Stimulated activated CD4-positive, alpha-beta T cell treated with anti-CD3 and anti-CD28 coated beads, Interleukin-1b, Interleukin-23, amount 100 ng/mL, for 1 hour (primary cell): ENCODE measurements at places on chromosomes 16 and 17.

DNA sequence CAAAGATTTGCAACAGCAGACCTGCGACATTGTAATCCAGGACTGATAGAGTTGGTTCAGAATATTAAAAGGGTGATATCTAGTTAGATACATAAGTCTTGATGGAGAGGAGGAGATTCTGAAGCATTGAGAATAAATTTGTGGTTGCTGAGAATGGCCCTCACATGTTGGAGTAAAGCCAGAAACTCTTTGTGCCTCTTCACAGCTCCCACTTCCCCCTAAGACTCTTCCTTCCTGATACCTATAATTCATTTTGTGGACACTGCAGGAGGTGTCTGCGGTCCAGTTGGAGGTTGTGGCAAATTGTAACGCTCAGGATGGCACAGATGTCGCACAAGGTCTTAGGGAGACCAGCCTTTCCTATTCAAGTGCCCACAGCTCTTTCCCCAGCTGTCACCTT is 17.5 kb downstream of the WWOX start:
- no peak for DNase-seq

DNA sequence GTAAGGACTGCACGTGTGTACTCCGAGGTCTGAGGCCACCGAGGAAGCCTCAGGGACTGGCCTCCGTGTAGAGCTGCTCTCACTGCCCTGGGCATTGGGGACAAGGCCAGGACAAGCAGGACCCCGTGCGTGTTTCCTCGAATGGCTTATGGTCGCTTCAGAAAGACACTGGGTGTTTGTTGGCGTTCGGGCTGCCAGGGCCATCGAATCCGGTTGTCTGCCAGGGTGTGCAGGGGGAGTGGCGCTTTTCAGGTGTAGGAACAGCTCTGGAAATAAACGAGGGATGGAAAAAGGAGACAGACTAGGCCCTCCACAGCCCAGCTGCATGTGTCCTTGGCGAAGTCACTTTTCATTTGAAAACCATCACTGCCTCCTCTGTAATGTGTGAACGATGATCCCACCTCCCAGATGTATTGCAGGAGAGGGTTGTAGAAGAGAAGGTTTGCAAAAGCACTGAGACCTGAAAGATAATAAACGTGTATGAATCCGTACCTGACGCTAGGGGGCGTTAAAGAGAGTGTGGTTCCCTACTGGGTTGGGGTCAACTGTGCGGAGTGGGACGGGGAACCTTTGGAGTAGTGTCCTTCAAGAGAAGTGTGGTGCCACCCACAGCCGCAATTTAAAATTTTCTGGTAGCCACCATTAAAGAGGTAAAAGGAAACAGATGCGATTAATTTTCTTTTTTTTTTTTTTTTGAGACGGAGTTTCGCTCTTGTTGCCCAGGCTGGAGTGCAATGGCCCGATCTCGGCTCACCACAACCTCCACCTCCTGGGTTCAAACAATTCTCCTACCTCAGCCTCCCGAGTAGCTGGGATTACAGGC is 2.1 kb upstream of the ZSCAN10 start:
- DNase-seq, result no peak

GRCh38 chr16:165539-166374 is at the start of gene HBM:
TSS of gene HBM (plus strand) at chr16:165978. CDS start at chr16:165998, 20 bp downstream.
- no peak for DNase-seq

DNA sequence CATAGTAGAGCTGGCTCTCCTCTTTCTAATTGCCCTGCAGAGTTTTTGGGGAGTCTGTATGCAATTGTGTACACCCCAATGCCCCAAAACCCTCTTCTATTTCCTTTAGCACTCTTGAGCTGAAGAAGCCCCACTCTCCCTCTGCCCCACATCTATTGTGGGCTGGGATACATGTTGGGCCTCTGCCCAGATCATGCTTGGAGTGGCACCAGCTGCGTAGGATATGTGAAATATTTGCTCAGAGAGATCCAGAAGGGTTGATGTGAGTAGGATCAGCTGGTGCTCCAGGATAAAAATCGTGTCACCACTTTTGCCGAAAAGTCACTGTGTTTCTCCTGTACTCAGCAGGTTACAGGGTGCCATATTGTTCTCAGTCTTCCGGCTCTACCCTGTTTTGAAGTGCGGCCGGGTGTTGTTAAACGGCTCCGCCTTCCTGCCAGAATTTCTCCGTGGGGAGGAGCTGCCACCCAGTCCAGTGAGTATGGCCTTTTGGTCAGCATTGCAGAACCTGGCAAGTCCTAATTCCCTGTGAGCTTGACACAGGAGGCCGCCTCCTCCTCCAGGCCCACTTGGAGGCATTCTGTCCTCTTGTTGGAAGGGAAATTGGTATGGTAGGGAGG is 664.5 kb downstream of the WWOX start:
- no peak for DNase-seq

- DNase-seq, result peak; percentile 21
Observed at GRCh38 chr17:28549236-28550132, 2.9 kb downstream of the UNC119 start.

DNA sequence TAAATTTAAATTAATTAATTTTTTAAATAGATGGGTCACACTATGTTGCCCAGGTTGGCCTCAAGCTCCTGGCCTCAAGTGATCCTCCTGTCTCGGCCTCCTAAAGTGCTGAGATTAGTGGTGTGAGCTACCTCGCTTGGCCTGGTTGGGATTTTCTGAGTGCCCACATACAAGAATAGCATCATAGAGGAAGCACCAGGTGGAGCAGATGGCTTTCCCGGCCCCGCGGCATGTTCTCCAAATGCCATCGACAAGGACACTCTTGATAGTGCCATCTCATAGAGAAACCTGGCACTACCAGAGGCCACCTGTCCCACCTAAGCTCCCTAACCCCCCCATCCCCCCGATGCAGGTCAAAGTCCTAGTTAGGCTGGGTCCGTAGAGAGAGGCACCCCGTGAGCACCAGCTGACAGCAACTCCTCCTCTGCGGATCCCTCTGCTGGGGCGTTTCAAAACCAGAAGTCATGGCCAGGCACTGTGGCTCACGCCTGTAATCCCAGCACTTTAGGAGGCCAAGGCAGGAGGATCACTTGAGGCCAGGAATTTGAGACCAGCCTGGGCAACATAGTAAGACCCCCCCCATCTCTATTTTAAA is 65.9 kb downstream of the DNAH3 start:
- no peak for DNase-seq

DNA sequence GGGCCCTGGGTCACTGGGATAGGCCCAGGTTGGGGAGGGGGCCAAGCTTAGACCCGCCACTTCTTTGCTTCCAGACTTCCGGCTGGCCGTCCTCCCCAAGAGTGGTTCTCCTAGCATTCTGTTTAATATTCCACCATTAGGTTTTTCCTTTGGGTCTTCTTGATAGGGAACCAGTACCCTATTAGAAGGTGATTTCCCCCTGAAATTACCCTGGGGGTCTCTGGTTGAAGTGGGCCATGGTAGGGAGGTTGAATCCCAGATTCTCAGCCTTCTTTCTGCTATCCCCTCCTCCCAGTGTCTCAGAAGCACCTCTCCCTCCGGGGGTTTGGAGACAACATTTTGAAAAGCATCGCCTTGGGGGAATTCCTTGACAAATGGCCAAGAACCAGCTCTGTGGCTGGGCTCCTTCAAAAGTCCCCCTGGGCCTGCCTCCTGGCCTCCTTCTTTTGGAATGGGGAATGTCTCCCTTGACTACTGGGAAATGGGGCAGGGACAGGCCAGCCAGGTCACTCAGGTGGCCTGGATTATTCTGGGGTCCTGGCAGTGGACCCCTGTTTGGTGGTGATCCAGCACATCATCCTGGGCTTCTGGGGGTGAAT is 5.7 kb downstream of the LASP1 start:
- no peak for DNase-seq

GRCh38 chr16:81692021-81692420 is 87.1 kb upstream of the PLCG2 start:
- no peak for DNase-seq

DNA sequence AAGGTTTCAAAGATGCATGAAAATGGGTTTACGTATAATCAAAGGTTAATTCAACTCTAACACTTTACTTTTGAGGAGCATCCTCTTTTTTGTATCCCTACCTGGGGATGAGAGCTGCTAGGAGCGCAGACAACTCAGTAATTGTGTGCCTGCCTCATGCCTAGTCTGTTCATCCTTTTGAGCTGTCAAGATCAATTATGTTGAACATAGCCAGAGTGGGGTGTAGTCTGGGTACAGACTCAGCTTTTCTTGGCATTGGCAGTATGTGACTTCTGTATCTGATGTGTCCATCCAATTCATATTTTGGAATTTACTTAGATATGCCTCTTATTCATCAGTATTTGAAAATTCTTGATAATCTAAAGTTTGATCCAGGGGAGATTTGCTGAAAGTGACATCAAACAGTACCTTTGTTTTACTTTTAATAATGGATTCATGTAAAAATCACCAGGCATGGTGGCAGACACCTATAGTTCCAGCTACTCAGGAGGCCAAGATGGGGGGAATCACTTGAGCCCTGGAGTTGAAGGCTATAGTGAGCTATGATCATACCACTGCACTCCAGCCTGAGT is 24.1 kb downstream of the PRKCA start:
- DNase-seq, result no peak

GRCh38 chr16:22008215-22009059 is 526 bp downstream of the MOSMO start:
- no peak for DNase-seq

GRCh38 chr17:83152227-83152744 is 72.9 kb downstream of the METRNL start:
- DNase-seq, result no peak

GRCh38 chr17:76789235-76789788 is 51.4 kb downstream of the MFSD11 start:
- no peak for DNase-seq

DNA sequence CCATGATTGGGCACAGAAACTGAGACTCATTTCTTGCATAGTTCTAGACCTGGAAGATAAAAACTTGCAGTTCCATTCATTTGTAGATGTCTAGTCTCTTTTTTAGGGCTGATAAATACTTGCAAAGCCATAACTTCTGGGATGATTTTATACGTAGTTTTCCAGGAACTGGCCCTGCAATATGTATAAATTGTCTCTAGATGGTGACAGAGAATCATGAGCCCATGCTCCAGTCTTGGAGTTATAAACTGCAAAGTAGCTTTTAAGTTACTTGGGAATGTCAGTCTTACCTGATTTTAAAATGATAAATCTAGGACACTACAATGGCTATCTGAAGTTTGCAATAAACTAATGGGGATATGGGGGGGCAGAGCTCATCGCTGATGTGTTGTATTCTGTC is 3.0 kb upstream of the ADAMTS18 start:
- no peak for DNase-seq

DNA sequence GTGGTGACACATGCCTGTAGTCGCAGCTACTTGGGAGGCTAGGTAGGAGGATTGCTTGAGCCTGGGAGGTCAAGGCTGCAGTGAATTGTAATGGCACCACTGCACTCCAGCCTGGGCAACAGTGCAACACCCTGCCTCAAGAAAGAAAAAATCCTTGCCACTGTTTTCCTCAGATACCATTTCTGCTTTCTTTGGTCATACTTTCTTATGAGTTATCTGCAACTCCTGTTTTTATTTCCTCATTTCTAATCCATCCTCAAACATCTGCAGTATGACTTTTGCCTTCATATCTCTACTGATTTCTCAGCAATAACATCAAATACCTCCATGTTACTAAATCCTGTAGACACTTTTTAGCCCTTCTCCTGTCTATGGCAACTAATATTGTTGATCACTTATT is 3.1 kb upstream of the AP2B1 start:
- no peak for DNase-seq

GRCh38 chr17:15351925-15352324 is 10.5 kb upstream of the TEKT3 start:
- no peak for DNase-seq

DNA sequence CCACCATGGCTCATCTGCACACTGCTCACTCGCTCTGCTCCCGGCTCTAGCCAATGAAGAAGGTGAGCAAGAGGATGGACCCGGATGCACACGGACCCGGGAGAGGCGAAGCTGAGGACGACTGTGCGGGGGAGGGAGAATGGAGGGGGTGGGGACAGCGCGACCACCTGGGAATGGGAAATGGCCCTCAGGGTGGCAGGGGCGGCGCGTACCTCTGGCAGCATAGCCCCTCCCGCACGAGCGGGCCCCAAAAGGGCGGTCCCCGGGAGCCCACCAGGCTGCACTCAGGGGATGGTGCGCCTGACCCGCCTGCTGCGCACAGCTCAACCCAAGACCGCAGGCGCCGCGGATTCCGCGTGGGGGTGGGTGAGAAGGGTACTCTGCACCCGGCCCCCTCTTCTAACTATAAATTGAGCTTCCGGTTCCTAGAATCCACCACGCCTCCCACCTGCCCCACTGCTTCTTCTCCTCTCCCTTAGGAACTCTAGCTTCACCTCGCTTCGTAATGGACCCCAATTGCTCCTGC is 6.1 kb downstream of the MT1H start:
- peak; percentile 24 for DNase-seq

- DNase-seq, result no peak
Observed at GRCh38 chr17:32112416-32112815, 29.9 kb upstream of the RHOT1 start.

DNA sequence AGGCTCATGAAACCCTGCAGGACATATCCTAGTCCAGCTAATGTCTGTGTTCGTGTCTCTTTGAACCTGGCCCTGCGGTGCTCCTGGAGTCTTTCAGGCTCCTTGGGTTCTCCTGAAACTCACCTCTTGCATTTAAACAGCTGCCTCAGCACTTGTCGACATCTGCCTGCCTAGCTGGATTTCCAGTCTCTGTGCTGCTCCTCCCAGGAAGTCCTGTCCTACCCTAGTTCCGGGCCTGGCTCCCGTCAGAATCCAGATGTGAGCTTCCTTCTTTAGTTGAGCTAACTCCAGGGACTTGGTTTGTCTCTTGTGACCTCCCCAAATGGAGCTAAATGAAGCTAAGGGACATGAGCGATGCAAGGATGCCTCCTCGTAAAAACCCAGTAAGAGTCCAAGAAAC is 155.2 kb upstream of the PIRT start:
- no peak for DNase-seq

DNA sequence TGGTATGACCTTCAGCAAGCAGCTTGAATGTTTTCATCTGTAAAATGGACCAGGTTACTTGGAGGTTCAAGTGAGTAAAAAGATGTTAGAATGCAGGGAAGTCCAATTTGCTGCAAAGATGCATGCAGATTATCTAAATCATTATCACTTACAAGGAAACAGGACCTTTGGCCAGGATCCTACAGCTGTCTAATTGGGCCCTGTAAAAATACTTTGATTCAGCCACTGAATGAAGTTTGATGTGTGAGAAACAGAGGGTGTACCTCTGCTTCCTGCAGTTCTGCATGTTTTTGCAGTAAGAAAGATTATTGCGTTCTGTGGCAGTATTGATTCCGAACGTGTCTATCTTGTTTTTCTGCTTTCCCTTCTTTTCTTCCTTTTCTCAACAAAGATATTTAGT is 10.2 kb downstream of the CDH13 start:
- DNase-seq, result no peak

- no peak for DNase-seq
Observed at GRCh38 chr17:60391471-60392041, 377 bp downstream of the USP32 start.

GRCh38 chr17:78362671-78363070 is 2.8 kb upstream of the SOCS3 start:
- DNase-seq, result no peak

DNA sequence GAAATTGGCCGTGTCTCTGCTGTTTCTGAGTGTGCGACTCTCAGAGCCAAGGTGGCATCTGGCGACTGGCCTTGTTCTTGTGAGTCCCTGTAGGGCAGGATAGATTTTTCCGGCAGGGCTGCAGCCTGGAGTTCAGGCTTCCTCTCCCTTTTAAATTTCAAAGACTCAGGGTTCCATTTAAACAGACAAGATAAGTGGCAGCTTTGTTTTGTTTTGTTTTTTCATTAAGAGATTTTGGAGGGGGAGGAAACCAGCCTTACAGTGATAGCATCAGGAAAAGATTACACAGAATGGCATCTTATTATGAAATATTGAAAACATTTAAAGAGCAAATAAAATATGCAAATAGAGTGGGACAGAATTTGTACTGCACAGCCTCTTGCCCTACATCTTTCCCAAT is 151.3 kb downstream of the RPTOR start:
- no peak for DNase-seq
